ENCODE measurements at places on chromosomes 16 and 17.

- no peak for DNase-seq
Measured at GRCh38 chr16:88369447-88370008, 13.2 kb upstream of the ZNF469 start.

GRCh38 chr17:60141111-60142018 lies 8.4 kb upstream of the CA4 start:
- DNase-seq: no peak

DNA sequence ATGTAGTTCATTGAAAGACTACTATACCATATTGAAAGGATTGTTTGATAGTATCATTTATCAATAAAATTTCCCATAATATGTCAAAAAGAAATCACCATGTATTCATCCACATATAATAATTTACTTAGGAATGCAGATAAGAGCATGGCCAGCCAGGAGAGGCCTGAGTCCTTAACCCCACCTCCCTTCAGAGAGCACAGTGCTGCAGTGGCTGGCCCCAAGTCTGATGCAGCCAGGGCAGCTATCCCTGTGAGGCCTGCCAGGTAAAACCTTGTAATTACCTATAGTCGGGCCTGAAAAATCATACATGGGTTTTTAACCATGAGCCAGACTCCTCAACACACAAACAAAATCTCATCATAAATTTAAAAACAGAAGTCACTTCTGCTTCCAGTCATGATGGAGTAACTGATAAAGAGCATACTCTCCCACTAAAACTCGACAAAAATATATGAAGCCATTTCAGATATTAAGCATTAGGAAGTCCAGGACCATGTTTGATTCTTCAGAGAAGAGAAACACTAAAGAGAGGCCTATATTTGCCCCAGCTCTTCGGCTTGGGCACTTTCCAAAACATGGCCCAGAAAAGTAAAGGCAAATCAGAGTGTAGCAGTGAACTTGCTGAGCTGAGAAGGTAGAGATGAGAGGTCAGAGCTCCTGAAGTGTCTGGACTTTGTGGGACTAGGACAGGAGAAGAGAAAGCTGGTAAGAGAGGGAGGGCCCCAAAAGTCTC lies 40.9 kb upstream of the CCNF start:
- DNase-seq: no peak

GRCh38 chr17:78407387-78408000 lies 29.0 kb downstream of the PGS1 start:
- DNase-seq: no peak

- no peak for DNase-seq
Measured at GRCh38 chr17:75138519-75138918, 7.0 kb upstream of the NT5C start.

DNA sequence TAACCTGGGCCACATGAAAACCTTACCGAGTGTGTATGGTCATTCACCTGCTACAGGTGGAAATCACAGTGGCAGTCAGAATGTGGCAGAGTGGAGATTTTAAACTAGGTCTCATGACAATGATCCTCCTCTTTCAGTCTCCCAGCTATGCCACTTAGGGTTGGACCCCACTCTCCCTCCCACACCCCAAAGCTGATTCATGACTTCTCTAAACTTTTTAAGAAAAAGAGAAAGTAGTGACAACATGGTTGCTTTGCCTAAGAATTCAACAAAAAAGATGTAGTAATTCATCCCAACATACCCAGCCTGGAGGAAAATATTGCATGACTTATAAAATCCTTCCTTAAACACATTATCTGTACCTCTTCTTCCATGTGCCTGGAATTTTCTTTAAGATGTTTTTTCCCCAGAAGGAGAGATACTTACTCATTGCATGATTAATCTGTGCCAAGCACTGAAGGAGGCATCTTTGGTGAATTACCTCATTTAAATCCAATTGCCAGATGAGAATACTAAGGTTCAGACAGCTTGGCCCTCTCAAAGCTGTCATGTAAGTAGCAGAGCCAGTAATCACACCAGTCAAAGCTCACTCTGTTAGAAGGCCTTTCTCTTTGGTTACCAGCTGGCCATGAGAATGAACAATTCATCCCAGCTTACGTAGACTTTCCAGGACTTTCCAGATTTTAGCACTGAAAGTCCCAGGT lies 119.9 kb downstream of the COPRS start:
- no peak for DNase-seq

GRCh38 chr17:2418572-2418971 lies 17.7 kb upstream of the MNT start:
- DNase-seq: peak; percentile 45

DNA sequence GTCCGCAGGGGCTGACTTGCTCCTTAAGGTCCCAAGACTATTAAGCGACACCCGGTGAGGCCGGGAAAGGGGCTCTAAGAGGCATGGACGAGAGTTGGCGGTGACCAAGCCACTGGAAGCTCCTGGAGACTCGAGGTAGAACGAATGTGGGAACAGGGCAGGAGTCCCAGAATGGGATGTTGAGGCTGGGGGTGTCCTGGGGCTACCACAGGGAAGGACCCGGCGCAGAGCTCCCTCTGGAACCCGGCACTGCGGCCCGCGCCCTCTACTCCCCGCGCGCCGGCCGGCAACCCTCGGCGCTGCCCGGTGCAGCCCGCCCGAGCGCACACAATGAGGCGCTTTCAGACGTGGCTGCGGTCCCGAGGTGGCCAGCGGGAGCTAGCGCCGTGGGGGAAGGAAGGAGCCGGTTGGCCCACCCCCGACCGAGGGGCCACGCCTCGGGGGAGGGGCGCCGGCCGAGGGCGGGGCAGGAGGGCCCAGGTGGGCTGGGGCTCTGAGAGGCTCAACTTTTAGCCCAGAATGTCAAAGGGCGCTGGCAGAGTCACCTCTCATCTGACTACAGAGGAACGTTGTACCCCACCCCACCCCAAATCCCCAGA lies at the start of gene CHST6:
TSS of gene CHST6 (minus strand) at position 366 of the 599 bp plus-strand sequence. CDS start 15,613 bp downstream, outside the sequence.
- DNase-seq: no peak

All from upper lobe of right lung (tissue), 1 donor.